Fibroblast of skin of left biceps (primary cell): ENCODE measurements at places on chromosomes 4 and X.
A peak's percentile ranks its signal among the peaks of the same experiment; 100 is the strongest.

- DNase-seq: no peak
Measured at GRCh38 chr4:100968046-100968445, 379.3 kb downstream of the PPP3CA start.

- no peak for DNase-seq
Measured at GRCh38 chrX:53684415-53685192, 1.9 kb downstream of the HUWE1 start.

- DNase-seq: peak; percentile 22
Measured at GRCh38 chr4:145623831-145624230, 4.6 kb downstream of the MMAA start.

DNA sequence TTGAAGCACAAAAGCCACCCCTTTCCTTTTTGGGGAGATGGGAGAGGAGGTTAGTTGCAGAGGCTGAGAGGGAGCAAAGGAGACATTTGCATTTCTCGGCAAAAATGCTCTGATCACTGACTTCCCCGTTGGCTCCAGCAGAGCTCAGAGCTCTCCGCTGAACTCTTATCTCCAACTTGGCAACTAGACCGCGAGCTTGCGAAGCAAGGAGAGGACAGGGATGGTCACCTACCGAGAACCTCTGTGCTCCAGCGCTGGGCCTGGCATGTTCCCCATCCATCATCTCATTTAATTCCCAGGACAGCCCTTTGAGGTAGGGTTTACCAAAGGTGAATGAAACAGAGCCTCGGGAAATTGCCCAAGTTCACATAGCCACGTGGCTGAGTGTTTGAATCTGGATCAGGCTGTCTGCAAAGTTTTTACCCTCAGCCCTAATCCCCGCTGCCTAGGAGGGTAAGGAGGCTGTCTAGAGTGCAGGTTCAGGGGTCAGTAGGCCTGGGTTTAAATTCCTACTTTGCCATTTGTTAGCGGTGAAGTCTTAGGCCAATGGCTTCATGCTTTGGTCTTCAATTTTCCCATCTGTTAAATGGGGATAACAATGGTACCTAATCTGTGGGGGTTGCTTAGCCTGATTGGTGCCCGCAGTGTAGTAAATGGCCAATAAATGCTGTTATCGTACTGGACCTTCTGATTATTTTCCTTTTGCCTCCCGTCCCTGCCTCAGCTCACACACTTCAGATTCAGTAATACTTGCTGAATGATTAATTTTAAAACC, 3.8 kb upstream of the CITED1 start:
- no peak for DNase-seq

- no peak for DNase-seq
Measured at GRCh38 chr4:101145021-101145420, 202.3 kb downstream of the PPP3CA start.

DNA sequence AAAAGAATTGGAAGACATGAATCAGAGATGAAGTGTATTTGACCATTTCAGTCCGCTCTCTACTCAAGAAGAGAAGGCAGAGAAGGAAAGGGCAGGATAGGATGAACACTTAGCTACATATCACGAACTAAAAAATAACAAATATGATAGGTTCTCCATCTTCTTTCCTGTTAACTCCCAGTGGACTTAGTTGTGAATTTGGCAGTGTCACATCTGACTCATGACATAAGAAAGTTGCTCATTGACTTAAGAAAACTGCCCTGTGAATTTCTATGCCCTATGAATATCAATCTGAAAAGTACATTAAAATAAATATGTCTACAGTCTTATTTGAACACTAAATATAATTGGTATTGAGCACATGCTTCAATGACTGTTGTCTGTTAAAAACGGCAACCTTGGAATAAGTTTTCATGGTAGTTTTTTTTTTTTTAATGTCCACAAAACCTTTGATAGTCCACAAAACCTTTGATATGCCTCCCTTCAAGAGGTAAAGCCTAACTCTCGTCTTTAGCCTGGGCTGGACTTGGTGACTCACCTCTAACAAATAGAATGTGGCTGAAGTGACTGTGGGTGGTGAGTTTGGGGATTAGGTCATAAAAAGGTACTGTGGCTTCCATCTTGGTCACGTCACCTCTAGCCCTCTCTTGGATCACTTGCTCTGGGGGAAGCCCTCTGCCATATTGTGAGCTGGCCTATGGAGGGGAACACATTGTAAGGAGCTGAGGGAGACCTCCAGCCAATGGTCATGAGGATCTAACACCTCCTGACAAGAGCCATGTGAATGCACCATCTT, 184.7 kb upstream of the S100G start:
- DNase-seq: no peak

DNA sequence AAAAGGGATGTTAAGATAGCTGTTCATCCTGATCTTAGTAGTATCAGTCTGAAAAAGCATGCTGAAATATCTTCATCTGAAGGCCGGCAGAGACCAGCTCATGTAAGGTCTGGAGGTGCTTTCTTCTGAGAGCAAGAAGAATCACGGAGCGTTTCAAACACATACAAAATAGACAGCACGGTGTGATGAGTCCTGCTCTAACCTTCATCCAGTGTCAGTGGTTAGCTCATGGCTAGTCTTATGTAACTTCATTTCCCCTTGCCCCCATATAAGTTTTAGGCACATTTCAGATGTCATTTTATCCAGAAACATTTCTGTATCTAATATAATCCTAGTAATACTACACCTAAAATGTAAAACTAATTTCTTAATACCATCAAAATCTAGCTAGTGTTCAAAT, 27.8 kb downstream of the ADD1 start:
- no peak for DNase-seq

DNA sequence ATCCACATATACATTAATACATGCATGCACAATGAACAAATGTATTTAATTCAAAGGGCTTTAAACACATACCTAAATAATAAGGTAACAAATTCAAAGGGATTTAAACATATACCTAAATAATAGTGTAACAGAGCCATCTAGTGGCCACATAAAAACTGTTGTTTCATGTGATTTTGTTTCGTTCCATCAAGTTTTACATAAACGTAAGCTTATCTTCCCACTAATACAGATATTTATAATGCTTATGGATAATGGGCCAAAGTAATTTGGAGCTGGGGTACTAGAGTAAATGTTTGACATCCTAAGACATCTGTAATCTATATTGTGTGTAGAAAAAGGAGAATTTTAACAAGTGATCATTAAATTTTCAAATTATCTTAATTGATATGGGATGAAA, 82.3 kb downstream of the PRSS12 start:
- no peak for DNase-seq

DNA sequence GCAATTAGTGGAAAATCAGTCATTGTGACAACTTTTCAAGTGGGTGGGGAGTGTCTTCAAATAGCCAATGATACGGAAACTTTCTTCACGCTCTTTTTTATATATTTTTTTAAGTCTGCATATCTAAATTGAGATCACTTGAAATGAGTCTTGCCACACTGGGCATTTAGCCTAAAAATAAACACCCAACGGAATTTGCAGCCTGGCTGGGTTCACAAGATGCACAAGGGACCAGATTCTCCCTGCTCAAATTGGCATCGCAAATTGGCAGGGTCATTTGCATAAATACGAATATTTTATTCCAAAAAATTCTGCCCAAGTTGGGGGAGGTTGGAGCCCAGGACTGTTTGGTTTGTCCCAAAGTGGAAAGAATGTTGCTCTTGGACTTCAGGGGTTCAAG, 87.6 kb downstream of the LIMCH1 start:
- DNase-seq: no peak

GRCh38 chr4:2742823-2743517, 13.2 kb downstream of the TNIP2 start:
- no peak for DNase-seq

- peak; percentile 86 for DNase-seq
Measured at GRCh38 chr4:111641813-111642579, 503.3 kb upstream of the FAM241A start.
